Airway epithelial cell (primary cell): ENCODE measurements at places on chromosomes 4 and X. TPM values are rescaled to one million over a fixed set of nuclear protein-coding genes. Genes with fewer than 3 reads are reported as not detected.

The MAGEC2 gene
- total RNA-seq = not detected in 2 replicates

The MAP7D2 gene
- total RNA-seq = 0.37 and 1.4 TPM in 2 replicates

The ADAM29 gene
- not detected in 2 replicates for total RNA-seq

The DNAAF6 gene
- total RNA-seq = not detected in 2 replicates

The FAM3A gene
- 43.7 and 48.7 TPM in 2 replicates for total RNA-seq

The CSN1S1 gene
- not detected in 2 replicates for total RNA-seq

The FRMD7 gene
- not detected in 2 replicates for total RNA-seq

The KLB gene
- total RNA-seq = 0.07 TPM in 1 of 2 replicates, not detected in the other

The LAMTOR3 gene
- total RNA-seq = 33.6 and 35.8 TPM in 2 replicates

The BST1 gene
- 1.6 and 4.3 TPM in 2 replicates for total RNA-seq

The SH2D1A gene
- total RNA-seq = not detected in 2 replicates

The IGSF1 gene
- 0.07 TPM in 1 of 2 replicates, not detected in the other for total RNA-seq

The HCCS gene
- total RNA-seq = 12.7 and 17.2 TPM in 2 replicates

The MSANTD1 gene
- total RNA-seq = 0.14 and 0.46 TPM in 2 replicates

The TMEM271 gene
- total RNA-seq = not detected in 2 replicates

The MAGEA2 gene
- total RNA-seq = not detected in 2 replicates

The S100G gene
- total RNA-seq = not detected in 2 replicates

The ERCC6L gene
- 5.8 and 6.9 TPM in 2 replicates for total RNA-seq

The INTU gene
- total RNA-seq = 2.1 and 4.9 TPM in 2 replicates

The BMPR1B gene
- total RNA-seq = 3.5 and 5.2 TPM in 2 replicates

The IRS4 gene
- total RNA-seq = not detected in 2 replicates

The RIPPLY1 gene
- total RNA-seq = not detected in 2 replicates

The COX7B2 gene
- total RNA-seq = not detected in 2 replicates

The ENOPH1 gene
- total RNA-seq = 46.1 and 51.8 TPM in 2 replicates
